ENCODE measurements at places on chromosomes 2 and 18.

DNA sequence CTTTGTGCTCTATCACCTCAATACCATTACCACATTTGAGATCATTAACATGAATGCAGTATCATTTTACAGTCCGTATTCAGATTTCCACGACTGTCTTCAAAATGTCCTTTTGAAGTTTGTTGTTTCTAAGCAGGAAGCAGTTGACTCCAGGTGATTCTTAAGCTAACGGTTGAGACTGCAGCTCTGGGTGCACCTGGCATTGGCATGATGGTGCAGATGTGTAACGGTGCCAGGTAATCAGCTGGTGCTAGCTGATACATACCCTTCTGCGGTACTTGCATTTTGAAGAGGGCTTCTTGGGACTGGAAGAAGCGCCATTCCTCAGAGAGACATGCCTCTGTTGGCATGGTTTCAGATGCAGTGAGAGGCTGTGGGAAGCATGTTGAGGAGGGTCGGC lies 19.5 kb downstream of the SIGLEC15 start:
- DNase-seq: no peak

GRCh38 chr18:41744421-41745030 lies 210.5 kb upstream of the PIK3C3 start:
- no peak for DNase-seq

DNA sequence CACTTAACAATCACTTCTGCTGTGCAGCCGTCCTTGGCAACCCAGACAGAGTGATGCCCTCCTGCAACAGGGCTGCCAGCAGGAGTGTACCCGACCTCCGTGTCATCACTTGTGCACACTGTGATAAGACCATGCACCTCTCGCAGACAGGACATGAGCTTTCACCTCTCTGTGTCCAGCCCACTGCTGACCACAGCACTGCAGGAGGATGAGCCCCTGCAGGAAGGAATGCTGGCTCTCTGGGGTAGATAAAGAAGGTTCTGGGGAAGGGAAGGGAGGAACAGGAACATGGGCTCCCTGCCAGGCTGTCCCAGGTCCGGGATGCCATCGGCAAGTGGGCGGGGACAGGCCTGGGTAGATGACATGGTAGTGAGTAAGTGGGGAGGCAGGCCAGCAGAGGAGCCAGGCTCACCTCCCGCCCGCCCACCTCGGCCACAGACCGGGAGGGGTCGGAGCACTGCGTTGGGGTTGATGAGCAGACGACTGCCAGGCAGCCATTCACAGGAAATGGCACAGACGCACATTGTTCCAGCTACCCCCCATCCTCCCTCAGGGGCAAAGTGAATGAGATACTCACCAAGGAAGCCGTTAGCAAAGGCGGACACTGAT lies 18.6 kb upstream of the COL6A3 start:
- no peak for DNase-seq

GRCh38 chr2:88824951-88825350 lies 133.5 kb downstream of the RPIA start:
- DNase-seq: no peak

DNA sequence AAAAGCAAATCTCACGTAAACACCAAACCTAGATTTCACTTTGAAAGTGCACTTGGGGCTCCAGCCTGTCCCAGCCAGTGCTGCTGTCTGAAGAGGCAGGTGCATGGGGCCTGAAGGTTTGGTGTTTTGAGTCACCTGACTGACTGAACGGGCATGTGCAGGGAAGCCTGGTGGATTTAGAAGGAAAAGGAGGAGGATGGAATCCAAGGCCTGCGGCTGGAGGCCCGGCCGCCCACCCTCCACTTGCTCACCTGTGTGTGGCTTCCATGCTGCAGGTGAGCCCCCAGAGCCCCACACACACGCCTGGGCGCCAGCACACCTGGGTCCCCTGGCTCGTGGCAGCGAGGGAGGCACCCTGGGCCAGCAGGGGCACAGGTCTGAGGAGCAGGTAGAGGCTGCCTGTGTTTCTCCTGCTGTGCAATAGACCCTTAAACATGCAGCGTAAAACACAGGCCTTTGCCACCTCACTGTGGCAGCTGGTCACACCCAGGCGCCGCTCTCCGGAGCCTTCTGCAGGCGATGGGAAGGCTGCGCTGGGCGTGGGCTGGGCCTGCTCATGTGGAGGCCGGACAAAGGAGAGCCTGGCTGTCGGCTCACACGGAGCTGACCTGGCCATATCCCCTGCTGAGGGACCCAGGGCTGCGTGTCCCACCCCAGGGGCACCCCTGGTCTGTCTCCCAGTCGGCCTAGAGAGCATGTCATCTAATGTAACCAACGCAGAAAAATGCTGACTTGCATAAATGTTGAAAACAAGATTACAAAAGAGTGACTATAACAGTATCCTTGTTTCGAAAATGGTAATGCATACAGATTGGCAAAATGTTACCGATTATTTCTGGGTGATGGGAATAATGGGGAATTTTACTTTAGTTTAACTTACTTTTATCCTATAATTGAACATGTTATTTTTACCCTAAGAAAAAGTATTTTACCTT lies 71.3 kb downstream of the TMEM18 start:
- DNase-seq: no peak

GRCh38 chr2:98704499-98705332 lies 26.2 kb downstream of the MGAT4A start:
- DNase-seq: peak; percentile 21

DNA sequence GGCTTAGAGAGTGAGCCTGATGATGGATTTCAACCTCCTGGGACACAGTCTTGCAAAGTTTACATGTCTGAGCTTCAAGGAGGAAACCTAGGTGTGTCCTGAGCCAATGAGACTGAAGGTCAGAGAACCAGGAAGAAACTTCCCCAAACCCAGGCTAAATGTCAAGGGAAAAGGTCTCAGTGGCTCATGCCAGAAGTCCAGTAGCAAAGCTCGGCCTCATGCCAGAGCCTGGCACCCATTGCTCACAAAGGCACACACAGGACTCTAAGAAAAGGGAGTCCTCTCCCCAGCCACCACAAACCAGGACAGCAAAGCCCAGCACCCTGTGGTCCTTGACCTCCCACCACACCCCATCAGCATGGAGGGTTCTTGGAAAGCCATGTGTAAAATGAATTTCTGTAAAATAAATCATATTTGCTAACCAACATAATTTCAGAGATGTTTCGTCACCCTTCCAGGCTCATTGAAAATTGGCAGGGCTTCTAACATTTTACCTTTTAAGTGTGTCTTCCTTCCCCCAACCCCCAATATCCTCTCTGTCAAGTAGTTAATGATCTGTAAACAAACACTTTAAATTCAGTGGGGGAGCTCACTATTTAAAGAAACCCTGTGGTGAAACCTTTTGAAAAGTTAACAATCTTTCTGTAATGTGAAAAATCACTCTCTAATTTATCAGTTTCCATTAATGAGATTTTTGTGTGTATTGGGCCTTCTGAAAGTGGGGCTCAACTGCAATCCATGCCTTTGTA lies 77.1 kb downstream of the BCL11A start:
- no peak for DNase-seq

Data from NCI-H526 treated with DMSO at 0.1 percent for 48 hours (cell line).